ENCODE measurements at places on chromosomes 12 and 14.

GRCh38 chr14:72476657-72477499 lies 417.0 kb downstream of the DPF3 start:
- no peak for DNase-seq

- DNase-seq: no peak
Observed at GRCh38 chr14:44935155-44935554, 26.6 kb downstream of the KLHL28 start.

DNA sequence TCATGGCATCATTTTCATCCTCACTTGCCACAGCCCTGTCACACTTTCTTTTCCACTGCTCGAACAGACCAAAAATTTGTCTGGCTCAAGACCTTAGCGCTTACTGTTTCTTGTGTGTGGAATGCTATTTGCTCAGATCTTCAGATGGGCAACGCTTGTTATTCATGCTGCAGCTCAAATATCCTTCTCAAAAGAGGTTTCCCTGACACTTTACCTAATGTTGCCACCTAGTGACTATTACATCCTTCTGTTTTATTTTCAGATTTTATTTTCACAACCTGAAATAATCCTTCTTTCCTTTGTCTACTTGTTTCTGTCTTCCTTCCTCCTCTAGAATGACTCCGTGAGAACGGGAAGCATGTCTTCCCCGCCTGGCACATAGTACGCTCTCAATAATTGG lies 5.6 kb downstream of the FBXO33 start:
- DNase-seq: no peak

GRCh38 chr12:21718944-21719650 lies 55.4 kb downstream of the KCNJ8 start:
- no peak for DNase-seq

DNA sequence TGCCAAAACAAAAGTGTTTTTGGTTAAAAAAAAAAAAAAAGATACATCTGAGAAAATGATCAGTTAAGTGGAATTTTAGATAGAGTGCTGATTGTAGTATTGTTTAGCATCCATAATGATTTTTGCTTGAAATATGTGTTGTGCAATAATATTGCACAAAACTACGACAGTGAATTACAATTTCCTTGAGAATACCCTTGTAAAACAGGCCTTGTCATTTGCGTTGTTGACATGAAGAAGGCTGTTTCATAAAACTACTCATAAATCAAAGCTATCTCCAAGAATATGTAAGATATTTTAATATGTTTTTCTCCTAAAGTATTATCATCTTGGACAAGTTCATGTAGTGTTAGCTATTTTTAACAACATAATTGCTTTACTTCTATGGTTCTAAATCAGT lies 1077.0 kb downstream of the LRFN5 start:
- no peak for DNase-seq

DNA sequence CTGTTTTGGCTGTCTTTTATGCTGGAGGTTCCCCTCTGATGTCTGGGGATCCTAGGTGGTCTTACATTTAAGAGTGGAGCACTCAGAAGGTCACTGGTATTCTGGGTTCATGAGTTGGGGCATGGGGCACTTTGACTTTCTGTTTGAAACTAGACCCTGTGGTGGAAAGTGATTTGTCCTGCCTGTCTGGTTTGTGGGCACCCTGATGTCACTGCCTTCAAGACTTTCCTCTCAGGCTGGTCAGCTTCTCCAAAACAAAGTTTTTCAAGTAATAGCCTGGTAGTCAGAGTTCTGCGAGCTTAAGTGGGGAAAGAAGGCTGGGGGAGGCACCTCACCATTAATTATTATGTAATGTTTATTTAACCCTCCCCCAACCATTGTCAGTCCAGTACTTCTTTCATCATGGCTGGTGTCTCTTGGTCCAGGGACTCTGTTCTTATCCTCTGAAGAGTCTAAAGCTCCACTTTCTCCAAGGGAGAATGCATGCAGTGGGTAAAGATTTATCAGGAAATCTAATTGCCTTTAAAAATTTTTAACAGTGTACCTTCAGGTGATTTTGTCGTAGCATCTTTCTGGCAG lies 35.3 kb downstream of the ZC3H14 start:
- DNase-seq: no peak

DNA sequence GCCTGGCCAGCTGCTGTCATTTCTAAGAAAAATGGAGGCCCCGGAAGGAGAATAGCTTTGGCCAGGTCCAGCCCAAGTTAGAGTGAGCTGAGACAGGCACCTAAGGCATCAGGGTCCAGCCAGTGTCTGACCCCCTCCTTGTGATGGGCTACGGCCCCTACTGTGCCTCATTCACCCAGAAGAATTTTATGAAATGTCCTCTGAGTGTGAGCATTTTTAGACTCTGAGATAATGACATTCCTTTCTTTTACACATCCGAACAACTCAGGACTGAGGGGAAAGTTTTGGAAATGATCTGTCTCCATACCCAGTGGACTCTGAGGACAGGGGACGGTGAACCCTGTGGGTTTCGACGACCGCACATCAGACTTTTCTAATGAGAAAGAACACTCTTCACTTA lies 50.4 kb downstream of the SLC24A4 start:
- no peak for DNase-seq

GRCh38 chr12:108310489-108310888 lies 28.6 kb downstream of the CMKLR1 start:
- no peak for DNase-seq

DNA sequence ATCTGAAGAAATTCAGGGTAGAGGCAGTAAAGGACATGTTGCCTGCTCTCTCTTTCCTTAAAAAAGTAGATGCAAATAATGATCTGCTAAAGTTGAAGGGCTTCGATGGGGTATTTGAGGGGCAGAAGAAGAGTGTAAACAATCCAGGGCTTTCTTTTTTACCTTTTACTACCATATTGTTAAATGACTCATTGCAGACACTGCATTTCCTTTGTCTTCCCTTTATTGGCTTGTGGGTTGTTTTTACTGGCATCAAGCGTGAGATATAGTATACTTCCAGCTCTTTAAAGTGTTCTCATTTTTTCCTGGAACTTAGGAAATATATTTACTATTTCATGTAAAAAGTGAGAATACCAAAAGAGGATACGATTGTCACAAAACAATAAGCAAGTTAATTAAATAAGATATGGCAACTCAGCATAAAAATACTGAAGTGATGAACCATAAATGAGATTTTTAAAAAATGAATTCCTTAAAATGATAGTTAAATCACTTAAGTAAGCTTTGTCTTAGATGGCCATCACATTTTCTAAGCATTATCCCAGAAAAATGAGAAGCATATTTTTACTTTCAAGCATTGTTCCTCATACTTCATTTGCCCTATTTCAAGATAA lies 72.3 kb upstream of the KRAS start:
- no peak for DNase-seq

DNA sequence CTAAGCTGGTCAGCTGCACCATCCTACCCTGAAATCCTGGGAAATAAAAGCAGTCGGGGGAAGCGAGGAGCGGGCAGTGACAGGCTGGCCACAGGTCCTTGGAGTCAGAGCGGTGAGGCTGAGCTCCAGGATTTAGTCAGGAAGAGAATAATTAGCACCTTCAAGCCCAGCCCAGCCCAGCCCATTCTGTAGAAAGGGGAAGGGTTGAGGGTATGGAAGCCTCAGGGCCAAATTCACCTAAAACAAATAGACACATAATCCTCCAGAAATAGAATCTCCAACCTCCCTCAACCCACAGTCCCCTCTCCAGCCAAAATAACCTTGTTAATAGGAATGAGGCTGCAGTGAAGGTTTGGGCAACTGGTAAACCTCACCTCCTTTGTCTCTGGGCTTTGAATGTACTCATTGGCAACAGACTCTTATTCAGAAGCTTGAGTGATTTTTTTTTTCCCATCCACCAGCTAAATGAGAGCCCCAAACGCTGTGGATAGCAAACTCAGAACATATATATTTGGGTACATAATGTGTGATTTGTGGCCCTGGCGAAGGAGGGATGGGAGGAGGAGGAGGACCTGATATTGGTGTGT lies 334.1 kb downstream of the DPF3 start:
- DNase-seq: no peak

DNA sequence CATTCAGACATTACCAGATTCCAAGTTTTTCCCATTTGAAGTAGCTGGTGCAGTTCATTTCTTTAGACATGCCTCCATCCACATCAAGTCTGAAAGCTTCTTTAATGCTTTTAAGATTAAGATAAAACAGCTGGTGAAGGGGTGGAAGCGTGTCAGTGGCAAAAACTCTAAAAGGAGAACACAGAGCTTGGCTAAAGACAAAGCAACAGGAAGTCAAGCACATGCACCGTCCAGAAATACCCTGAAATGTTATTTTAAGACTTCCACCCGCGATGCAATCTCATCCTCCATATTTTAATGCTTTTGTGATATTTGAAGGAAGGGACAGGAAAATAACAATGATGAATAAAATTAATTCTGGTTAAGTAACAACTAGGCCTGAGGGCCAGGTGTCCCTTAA lies 31.8 kb downstream of the PPM1H start:
- DNase-seq: no peak

DNA sequence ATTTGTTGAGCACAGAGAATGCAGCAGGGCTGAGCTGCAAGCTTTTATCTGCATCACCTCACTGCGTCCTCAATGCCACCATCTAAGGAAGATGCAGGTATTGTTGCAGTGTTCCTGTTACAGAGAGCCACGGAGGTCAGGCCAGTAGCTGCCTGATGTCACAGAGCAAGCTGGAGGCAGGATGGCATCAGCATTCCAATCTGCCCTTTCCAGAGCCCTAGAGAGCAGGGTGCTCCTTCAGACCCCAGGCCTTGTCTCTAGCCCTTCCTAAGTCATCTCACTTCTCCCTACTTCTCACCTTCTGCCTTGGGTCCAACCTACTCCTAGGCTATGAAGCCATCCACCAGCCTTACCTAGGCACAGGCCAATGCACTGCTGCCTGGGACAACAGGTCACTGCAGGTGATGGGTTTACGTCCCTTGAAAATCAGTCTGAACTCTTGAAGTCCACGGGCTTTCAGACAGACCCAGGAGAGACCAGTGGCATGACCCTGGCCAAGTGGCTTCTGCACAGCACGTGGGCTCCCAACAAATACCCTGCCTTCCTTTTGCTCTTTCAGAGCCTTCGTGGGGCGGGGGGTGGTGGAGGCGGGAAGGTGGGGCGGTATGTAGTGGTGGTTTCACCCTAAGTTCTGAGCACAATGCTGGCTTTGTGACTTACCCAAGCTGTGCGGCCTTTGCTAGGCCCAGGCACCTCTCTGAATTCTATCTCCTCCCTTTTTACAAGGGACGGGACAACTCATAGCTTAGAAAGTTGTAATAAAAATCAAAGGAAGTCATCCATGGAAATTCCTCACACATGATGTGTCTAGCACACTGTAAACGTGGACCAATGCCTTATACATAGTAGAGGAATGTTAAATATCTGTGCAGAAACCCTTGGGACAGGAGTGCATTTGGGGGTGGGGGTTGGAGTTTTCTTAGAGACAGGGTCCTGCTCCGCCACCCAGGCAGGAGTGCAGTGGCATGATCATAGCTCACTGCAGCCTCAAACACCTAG lies 136.0 kb downstream of the KSR2 start:
- DNase-seq: no peak

DNA sequence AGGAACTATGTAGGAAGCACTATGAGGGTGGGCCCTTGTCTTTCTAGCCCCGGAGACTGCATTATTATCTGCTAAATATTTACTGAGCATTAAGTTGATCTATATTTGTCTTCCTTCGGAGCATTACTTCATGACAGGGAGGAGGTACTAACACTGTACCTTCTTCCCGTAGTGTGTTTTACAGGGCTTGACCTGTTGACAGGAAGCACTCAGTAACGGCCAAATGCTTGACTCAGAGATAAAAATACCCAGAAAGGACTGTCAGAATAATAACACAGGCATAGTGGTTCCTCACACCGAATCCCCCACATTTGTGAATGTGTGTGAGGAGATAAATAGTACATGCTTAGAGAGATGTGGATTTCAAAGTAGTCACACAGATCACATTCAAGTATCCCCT lies 466.6 kb downstream of the EGLN3 start:
- DNase-seq: no peak

DNA sequence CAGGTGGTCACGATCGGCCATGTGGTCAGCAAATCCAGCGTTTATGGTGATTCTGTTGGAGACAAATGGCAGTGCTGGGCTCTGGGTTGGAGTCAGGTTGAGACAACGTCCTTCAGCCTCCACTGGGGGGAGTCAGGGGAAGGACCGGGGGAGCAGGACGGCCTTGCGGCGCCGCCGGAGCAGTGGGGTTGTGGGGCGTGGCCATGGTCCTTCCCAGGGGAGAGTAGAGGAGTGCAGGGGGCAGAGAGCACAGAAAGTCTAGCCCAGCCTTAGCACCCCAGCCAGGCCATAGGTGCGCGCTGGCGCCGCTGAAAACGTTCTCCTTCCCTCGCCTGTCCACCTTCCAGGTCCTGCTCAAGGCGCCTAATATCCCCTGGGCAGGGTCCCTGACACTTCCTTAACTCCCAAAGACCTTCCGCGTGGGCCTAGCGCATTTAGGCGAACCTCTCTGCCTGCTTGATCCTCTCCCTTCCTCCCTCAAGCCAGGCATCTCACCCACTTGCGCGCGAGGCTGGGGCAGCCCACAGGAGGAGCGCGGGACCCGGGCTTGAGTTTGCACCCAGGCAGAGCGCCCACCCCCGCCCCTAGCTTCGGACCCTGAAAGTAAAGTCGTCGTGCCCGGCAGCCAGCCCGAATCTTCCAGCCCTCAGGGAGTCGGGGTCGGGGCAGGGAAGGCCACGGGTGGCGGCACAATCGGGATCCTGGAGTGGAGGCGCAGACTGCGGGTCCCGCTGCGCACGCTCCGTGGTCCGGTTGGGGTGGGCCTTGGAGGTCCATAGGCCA lies 3.1 kb upstream of the KIF26A start:
- DNase-seq: no peak

GRCh38 chr12:22377731-22378496 lies 43.4 kb upstream of the ST8SIA1 start:
- DNase-seq: no peak

- no peak for DNase-seq
Observed at GRCh38 chr12:97753332-97753731, 290.7 kb downstream of the RMST start.

DNA sequence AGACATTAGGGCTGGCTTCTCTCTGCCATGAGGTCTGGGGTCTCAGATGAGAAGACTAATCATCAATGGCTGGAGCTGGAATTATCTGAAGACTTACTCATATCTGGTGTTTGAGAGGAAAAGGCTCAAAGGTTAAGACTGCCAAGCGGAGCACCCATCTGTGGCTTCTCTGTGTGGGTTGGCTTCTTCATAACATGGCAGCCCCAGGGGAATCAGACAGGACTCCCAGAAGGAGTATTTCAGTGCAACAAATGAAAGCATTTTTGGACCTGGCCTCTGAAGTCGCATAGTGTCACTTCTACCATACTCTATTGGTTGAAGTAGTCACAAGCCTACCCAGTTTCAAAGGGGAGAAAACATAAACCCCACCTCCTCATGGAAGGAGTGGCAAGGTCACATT lies 171.8 kb upstream of the KRR1 start:
- no peak for DNase-seq

- no peak for DNase-seq
Observed at GRCh38 chr12:104249017-104249416, 33.4 kb downstream of the TXNRD1 start.
